ENCODE measurements at places on chromosomes 4 and X.

- DNase-seq: no peak
These were observed 21.9 kb upstream of the ANXA3 start for GRCh38 chr4:78529569-78530209.

GRCh38 chrX:52977953-52978352 lies 19.6 kb upstream of the FAM156A start:
- no peak for DNase-seq

- no peak for DNase-seq
These were observed 46.4 kb downstream of the PAGE2 start for GRCh38 chrX:55135171-55135570.

- DNase-seq: no peak
These were observed 45.3 kb upstream of the KCTD8 start for GRCh38 chr4:44493924-44494323.

DNA sequence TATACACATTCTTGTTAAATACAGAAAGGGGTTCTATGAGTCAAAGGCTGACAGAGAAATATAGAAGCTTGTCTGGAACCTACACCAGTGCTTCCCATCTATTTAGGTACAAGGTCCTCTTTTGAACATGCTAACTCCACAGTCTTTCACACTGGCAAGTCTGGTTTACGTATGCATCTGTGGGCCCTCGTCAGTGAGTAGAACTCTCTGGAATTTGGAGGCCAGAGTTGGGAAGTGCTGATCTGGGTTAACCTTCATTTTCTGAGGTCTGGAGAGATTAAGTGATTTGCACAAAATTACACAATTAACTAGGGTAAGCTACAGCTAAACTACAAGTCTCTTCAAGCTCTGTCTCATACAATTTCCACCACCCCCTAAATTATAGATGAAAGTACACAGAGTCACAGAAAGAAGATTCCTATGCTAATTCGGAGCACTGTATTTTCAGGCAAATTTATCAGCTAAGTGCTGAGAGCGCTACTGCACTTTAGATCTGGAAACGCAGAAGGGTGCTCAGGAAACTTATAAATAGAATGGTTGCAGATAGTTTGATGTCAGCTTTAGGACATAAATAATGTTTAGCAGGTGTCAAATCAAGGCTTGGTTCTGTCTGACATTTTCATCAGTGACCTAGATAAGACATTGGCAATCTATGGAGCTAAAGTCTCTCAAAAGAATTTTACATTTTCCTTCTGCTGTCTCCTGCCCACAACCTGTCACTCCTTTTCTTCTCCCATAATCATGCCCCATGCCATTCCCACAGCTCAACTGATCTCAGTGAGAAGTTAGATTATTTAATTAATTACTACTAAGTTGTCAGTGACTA lies 43.0 kb upstream of the PDLIM5 start:
- DNase-seq: no peak

DNA sequence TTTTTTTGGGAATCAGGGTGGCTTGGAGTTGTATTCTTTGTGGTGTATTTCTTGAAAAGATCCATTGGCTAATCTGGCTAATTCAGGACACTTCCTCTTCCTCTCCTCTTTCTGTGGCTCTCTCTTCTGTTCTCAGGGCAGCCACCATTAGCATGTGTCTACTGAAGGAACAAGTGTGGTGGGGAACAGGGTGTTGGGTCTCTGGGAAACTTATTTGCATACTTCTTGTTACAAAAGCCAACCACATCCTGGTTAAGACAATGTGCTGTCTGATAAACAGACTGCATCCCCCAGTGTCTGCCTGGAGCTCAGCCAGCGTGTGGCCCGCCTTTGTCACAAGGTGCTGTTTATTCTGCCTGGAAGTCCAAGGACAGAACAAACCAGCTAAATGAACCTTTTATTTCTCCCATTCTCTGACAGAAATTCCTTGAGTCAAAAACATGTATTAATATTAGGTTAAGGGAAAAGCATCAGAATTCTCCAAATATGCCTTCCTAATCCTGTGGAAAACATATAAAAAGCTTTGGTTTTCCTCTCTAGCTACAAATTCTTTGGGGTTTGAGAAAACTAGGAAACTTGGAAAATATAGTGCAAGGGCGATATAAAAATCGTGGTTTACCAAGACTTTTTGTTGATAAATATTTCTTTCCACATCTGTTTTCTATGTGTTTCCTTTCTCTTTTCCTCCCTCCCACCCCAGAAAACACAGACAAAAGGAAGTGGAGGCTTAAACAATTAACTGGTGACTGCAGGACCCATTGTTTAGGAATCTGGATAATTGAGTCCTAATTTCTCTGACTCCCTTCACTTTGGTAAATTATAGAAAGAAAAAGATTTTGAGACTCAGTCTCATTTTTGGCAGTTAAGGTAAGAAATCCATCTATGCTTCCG lies 203.6 kb downstream of the SPRY1 start:
- peak; percentile 3 for DNase-seq

DNA sequence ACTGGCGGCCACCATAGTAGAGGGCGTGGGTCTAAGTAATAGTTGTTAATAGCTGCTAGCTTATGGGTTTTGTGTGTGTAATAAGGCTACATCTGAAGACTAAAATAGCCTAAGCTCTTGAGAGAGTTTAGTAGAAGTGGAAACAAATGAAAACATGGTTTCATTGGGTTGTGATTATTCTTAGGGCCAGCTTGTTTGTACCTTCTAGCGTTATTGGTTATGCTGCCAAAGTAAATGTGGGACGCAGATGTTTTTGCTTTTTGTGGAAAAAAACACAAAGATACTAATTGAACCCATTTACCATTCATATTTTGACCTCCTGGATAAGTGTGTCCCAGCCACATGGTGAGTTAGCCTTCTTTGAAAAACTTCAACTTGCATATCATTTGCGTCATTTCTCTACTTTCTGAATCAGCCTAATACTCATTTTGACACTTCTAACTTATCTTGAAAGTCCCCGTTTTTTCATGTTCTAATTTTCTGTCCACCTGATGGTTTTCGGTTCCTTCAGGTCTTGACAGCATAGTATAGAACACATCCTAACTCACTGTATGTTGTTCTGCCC lies 305.3 kb downstream of the FRMPD4 start:
- DNase-seq: no peak

GRCh38 chrX:69216911-69217310 lies 51.7 kb upstream of the PJA1 start:
- no peak for DNase-seq

GRCh38 chr4:141575884-141576283 lies 60.5 kb upstream of the IL15 start:
- no peak for DNase-seq

DNA sequence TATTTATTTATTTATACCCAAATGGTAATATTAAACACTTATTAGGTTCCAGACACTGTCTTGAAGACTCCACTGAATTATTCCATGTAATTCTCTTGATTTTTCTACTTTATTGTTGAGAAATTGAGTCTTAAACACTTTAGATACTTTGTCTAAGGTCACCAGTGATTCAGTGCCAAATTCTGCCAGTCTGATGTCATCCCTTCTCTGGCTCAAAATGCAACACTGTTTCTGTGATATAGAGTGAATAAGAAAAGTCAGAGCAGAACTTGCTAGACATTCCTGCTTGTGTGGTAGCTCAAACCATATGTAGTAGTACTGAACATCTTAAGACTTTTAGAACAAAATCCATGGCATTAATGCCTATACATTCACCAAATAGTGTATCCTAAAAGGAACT lies 164.3 kb downstream of the GABRB1 start:
- no peak for DNase-seq

Measured in stimulated activated naive CD4-positive, alpha-beta T cell treated with Interleukin-2 at 50 U/mL for 16 hours (primary cell).